ENCODE measurements at places on chromosomes 16 and 17.

- DNase-seq = peak; percentile 20
Observed at GRCh38 chr17:10210151-10210574, 11.8 kb upstream of the GAS7 start.

- no peak for DNase-seq
Observed at GRCh38 chr17:11418342-11418741, 177.3 kb downstream of the SHISA6 start.

DNA sequence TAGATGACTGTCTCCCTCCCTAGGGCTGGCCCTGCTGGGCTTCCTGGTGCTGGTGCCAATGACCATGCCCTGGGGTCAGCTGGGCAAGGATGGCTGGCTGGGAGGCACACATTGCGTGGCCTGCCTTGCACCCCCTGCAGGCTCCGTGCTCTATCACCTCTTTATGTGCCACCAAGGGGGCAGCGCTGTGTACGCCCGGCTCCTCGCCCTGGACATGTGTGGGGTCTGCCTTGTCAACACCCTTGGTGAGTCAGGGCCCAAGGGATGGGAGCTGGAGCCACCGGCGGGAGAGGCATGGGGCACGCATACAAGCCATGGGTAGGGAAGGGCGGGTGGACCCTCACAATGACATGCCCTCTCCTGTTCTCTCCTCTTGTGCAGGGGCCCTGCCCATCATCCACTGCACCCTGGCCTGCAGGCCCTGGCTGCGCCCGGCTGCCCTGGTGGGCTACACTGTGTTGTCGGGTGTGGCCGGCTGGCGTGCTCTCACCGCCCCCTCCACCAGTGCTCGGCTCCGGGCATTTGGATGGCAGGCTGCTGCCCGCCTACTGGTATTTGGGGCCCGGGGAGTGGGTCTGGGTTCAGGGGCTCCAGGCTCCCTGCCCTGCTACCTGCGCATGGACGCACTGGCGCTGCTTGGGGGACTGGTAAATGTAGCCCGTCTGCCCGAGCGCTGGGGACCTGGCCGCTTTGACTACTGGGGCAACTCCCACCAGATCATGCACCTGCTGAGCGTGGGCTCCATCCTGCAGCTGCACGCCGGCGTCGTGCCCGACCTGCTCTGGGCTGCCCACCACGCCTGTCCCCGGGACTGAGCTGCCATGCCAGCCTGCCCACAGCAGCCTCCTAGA is 2.2 kb downstream of the PAQR4 start:
- DNase-seq = no peak

DNA sequence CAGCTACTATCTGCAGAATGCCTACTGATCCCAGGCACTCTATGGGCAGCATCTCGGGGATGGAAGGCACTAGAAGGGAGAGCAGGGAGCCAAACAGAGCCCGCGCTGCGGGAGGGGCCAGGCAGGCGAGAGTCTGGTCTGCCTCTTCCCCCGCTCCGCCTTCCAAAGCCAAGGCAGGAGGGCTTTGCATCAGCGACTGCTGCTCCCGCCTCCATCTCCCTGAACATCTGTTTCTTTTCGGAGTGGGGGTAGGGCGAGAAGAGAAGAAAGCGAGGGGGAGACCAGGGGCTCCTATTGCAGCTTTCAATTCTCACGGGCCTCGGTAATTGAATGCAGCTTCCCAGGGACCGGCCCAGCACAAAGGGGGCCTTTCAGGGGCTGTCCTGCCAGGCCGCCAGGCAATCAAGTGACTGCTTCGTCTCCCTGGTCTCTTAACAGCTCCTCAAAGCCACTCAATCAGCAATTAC is 31.4 kb upstream of the CDC42EP4 start:
- peak; percentile 86 for DNase-seq

DNA sequence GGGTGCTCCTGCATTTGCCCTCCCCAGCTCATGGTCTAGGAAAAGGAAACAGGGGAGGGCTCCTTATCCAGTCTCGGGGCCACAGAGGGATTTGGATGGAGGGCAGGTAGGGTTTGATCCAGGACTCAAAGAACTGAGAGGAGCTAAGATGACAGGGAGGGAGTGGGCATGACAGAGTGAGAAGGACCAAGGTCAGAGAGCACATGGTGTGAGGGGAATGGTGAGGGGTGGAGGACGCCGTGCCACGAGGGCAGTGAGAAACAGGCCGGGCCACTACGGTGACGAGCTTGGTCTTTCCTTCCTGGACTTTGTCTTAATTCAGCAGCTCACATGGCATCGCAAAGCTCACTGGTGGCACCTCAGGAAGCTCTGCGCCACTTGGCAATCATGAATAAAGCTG is 35.2 kb downstream of the IRF8 start:
- DNase-seq = no peak

DNA sequence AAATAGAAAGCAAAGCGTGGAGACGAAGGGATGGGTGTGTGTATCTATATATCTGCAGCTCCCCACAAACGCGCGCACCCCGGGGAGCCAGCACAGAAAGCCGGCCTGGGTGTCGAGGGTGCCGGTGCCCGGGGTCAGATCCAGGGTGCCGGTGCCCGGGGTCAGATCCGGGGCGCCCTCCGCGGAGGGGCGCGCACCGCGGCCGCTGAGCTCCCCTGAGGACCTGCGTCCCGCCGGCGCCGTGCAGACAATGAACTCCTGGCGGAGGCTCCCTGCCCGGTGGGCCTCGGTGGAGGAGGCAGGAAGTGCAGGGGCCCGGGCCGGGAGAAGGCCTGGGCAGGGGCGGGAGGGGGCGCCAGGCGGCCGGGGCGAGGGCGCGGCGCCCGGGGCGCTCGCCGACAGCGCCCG is 1.1 kb downstream of the ZNF423 start:
- no peak for DNase-seq
